Fibroblast of skin of scalp (primary cell): ENCODE measurements at places on chromosomes 7 and 10.

GRCh38 chr10:96306516-96306915 is 2.3 kb downstream of the DNTT start:
- no peak for DNase-seq

GRCh38 chr7:35605760-35606159 is 89.2 kb downstream of the HERPUD2 start:
- peak; percentile 22 for DNase-seq

GRCh38 chr10:29358010-29358616 is 69.2 kb downstream of the LYZL1 start:
- no peak for DNase-seq

DNA sequence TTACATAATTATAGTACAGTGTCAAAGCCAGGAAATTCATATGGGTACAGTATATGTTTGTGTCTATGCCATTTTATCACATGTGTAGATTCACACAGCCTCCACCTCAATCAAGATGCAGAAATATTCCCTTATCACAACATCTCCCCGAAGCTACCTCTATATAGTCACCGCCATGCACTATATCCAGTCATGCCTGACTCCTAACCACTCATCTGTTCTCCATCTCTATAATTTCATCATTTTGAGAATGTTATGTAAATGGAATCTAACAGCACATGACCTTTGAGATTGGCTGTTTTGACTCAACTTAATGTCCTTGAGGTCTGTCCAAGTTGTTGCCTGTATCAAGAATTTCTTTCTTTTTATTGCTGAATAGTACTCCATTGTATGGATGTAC is 22.3 kb upstream of the SLC25A13 start:
- no peak for DNase-seq

DNA sequence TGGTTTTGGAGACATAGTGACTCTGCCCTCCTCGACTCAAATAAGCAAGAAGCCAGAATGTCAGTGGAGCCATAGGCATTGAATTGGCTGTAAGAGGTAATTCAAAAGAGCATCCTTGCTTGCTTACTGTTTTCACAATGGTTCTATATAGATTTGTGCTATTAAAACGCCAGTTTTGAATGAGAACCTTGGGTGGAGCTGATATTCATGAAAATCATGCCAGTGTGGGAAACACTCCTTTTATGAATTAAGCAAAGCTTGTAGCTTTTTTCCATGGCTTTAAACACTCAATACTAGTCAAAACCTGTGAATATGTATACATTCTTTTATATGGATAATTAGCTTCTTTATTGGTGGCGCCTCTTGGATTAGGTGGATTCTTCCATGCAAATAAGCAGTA is 252.5 kb downstream of the SLC25A13 start:
- no peak for DNase-seq

DNA sequence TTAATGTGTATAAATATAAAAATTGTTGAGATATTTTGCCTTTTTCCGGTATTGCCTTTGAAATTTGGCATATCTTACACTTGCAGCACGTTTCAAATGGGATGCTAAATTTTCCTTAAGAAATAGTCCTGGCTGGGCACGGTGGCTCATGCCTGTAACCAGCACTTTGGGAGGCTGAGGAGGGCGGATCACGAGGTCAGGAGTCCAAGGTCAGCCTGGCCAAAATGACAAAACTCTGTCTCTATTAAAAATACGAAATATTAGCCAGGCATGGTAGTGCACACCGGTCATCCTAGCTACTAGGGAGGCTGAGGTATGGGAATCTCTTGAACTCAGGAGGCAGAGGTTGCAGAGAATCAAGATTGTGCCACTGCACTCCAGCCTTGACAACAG is 220.2 kb downstream of the PTEN start:
- DNase-seq: no peak

GRCh38 chr7:73504017-73504416 is 18.1 kb downstream of the BAZ1B start:
- no peak for DNase-seq

- DNase-seq: no peak
These were observed 79.1 kb downstream of the AASS start for GRCh38 chr7:122064971-122065370.

GRCh38 chr7:82049442-82049841 is 279.6 kb upstream of the HGF start:
- no peak for DNase-seq

- DNase-seq: no peak
These were observed 39.9 kb downstream of the BTBD16 start for GRCh38 chr10:122311051-122311410.

- DNase-seq: no peak
These were observed 30.5 kb upstream of the UTF1 start for GRCh38 chr10:133199488-133199885.

DNA sequence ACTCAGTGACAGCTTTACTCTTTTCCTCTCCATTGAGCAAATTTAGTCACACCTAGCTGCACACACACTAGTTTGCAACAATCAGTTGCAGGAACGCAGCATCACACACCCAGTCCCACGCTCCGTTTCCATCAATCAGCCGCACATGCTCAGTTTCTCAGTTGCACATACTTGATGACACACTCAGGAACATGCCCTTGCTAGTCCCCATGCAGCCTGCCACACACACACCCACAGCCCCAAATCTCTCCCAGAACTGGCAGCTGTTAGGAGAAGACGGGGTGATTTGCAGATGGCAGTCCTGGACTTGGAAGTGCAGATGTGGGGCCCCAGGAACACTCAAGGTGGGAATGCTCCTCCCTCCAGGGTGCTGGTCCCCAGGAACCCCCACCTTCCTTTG is 7.7 kb downstream of the LBX1 start:
- no peak for DNase-seq

- DNase-seq: no peak
These were observed 333.8 kb downstream of the BBS9 start for GRCh38 chr7:33463131-33463530.

DNA sequence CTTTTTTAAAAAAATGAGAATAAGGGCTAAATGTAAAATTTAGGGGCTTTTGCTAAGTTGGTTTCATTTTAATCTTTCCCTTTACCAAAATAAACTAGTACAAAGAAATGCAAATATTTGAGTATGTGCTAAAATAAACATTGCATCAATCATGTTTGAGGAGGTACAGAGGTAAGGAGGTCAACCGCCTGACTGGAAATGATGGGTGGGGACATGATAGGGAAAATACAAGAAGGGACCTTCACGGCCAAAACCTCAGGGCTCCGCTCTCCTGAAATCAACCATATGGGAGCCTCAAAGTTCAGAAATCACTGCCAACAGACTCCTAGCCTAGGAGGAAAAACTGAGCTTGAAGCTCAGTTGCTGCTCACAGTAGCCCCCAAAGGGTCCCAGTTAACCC is 207.6 kb downstream of the AHR start:
- DNase-seq: no peak

- DNase-seq: no peak
These were observed 88.3 kb downstream of the CHST15 start for GRCh38 chr10:124005091-124005490.

- peak; percentile 55 for DNase-seq
These were observed 14.3 kb upstream of the RPA3 start for GRCh38 chr7:7732621-7733281.

- no peak for DNase-seq
These were observed 190.6 kb downstream of the CELF2 start for GRCh38 chr10:11208243-11208642.

GRCh38 chr10:83753490-83753889 is 385.8 kb upstream of the GHITM start:
- DNase-seq: no peak
